ENCODE measurements at places on chromosomes 3 and 15. TPM values are rescaled to one million over a fixed set of nuclear protein-coding genes. Genes with fewer than 3 reads are reported as not detected.

Gene DPPA4
- not detected for total RNA-seq

Gene PHLDB2
- 81.5 TPM for total RNA-seq

Gene INO80
- total RNA-seq = 22.3 TPM

Gene STRA6
- total RNA-seq = not detected

Gene NUP210
- total RNA-seq = 3.9 TPM

Gene XCR1
- 0.38 TPM for total RNA-seq

Gene FAM98B
- 6.0 TPM for total RNA-seq

GRCh38 chr3:138450181-138450580 is 15.8 kb downstream of the ESYT3 start:
- DNase-seq = no peak

DNA sequence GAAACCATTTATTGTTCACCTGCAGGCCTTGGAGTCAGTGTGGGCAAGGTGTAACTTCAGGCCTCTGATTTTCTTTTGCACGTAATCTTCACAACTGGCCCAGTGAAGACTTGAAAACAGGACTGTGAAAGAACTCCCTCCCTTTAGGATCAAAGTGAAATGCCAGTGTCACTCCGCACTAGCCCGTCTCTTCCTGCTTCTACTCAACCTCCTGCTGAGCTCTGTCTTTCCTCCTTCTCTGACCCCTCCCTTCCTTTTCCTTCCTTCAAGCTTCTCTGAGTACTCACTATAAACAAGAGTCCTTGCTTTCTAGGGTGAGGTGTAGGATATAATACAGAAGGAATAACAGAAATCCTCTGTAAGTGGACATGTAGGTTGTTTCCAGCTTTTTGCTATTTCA is 28.5 kb downstream of the TMEM41A start:
- no peak for DNase-seq

DNA sequence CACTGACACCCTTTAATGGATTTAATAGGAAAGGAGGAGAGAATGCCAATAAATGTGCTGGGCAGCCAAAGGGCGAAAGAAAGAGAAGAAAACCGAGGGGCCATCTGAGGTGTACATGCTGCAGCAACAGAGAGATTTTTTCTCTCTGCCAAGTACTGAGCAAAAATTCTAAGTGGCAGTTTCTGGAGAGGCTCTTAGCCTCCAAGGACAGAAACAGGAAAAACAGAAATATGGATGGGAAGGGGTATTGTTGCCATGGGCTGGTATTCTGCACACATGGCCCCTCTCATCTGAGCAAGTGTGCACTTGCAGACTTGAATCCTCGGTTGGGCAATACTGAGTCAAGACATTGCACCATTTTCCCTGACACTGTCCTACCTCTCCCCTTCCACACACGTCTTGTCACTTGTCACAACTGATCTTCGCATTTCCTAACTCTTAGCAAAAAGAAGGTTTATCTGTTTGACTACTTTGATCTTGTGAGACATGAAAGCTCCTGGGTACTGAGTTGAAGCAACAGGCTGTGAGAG is 73.9 kb downstream of the PRICKLE2 start:
- peak; percentile 4 for DNase-seq

DNA sequence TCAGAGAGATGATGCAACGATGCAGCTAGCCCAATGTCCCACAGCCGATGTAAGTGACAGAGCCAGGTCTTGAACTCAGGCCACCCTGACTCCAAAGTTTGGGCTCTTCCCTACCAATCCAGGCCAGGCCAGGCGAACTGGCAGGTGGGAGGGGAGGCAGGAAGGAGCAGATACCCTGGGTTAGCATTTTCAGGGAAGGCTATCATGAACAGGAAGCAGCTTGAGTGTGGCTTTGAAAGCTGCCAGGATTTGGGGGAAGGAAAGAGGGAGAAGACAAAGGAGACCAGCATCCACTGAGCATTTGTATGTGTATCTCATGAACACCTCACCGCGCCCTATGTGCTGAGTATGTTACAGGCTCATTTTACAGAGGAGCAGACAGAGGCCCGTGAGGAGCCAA is 38.8 kb downstream of the LMCD1 start:
- no peak for DNase-seq

DNA sequence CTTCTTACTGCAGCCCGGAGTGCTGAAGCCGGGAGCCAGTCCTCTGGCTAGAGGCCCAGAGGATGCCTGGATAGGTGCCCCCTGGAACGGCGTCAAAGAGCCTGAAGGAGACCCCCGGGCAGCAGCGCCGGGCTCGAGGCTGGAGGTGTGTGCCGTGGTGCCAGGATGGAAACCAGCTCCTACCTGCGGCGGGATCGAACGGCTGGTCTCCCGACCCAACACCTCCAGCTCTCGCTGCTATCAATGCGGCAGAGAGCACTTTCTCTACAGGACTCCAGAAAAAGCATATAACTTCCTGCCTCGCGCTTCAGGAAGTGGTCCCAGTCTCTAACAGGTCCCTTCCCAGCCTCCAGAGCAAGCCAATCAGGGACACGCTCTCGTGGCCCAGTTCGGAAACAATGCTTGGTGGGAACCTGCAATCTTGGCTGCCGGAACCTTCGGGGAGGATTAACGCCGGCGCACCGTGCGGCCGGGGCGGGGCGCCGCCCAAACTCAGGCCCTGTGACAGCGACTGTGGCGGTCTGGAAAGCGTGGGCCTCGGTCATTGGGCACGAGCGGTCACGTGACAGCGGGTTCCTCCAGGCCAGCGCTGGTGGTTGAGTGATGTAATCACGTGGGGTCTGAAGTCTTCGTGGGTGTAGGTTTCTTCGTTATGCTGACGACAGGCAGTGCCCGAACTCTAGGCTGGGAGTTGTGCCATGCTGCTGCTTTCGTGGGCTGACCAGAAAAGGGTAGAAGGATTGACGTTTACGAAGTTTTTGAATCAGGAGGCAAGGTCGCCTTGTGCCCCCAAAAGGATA is at the start of gene SLC33A1:
Gene SLC33A1, minus strand, starts transcription at position 287 of the 800 bp plus-strand sequence. CDS start 430 bp downstream, outside the sequence.
- DNase-seq = peak; percentile 99

- DNase-seq = no peak
Measured at GRCh38 chr15:89490814-89491315, 5.5 kb downstream of the RHCG start.

GRCh38 chr15:34986771-34987480 is 1.2 kb downstream of the ZNF770 start:
- no peak for DNase-seq

- peak; percentile 74 for DNase-seq
Measured at GRCh38 chr15:51874751-51875644, 45.5 kb downstream of the TMOD3 start.

- DNase-seq = no peak
Measured at GRCh38 chr3:22671848-22672247, 531.3 kb upstream of the UBE2E2 start.

DNA sequence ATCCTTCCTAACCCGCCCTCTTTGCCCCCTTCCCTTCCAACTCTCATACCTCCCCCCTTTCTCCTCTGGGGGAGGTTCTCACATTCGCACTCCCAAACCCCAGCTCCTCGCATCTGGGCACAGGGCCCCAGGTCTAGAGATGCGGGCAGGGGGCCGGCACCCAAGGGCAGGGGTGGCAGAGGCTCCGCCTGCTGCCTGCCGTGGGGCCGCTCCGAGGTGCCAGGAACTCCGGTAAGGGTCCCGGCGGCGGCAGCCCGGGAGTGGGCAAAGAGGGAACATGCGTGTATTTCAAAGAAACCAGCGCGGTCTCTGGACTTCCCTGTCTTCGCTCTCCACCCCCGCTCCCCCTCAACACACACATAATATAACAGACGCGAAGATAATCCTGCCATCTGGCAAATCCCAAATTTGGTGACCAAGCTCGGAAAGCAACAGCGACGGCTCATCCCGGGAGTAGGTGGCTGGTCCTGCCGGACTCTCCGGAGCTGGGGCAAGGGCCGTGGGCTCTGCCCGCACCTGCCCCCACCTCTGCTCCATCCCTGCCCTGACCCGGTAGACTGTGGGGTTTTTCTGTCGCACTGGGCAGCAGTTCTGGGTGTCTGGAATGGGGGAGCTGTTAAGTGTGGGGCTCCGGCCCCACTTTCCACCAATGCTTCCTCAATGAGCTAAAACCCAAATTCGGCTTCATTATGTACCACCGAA is 31.0 kb downstream of the NR2F2 start:
- DNase-seq = no peak

DNA sequence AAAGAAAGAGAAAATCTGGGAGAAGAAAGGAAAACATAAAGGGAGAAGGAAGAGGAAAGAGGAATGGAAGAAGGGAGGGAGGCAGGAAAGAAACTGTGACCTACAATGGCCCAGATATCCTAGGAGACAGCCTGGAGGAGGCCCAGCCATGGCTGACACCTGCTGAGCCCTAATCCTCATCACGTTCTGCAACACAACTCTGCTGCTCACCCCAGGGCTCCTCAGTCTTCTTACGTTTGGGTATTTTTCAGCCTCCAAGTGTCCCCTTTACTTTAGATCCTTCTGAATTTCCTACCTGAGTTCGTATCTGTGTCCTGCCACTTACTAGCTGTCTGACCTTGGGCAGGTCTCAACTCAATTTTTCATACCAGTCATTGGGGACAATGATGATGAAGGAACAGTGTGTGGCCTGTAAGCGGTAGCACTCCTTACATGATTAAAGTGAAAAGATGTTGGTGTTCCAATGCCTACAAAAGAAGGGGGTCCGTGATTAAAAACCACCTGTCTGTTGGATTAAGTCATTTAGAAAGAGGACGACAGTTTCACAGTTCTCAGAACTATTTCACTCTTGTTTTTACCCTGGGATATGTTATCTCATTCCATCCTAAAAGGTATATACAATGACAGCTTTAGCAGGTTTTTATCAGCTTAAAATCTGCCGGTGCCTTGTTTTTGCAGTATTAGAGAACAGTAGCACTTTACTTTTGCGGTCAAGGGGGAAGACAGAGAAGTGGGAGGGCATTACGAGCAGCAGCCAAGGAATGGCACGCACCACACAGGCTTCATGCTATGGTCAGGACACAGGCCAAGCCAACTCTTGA is 47.4 kb downstream of the CCR4 start:
- DNase-seq = peak; percentile 8
